ENCODE measurements at places on chromosomes 5 and 9.

GRCh38 chr9:4011054-4011453, 288.8 kb downstream of the GLIS3 start:
- DNase-seq = no peak

DNA sequence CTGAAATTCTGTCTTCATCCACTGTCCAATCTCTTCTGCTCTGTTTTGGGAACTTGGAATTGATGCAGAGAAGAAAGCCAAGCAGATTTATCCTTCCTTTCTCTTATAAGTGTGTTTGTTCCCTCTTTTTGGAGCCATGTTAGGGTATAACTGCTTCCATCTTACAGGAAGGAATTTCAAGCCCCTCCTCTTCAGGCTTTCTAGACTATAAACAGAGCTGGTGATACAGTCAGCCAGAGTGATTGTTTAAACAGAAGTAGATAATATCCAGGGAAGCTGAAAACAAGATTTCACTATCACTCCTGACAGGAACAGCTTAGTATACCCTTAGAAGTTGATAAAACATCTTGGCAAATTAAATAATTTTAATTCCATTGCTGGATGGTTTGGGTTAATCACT, 102.1 kb upstream of the DMRT1 start:
- no peak for DNase-seq

GRCh38 chr5:13581132-13581531, 363.4 kb downstream of the DNAH5 start:
- no peak for DNase-seq

- DNase-seq = no peak
Observed at GRCh38 chr5:106474066-106474465, 1196.7 kb downstream of the EFNA5 start.

GRCh38 chr5:58235299-58235698, 224.6 kb downstream of the PLK2 start:
- DNase-seq = no peak

GRCh38 chr5:164361986-164362385, 856.6 kb downstream of the MAT2B start:
- no peak for DNase-seq

- no peak for DNase-seq
Observed at GRCh38 chr5:72171667-72172066, 64.4 kb downstream of the MAP1B start.

DNA sequence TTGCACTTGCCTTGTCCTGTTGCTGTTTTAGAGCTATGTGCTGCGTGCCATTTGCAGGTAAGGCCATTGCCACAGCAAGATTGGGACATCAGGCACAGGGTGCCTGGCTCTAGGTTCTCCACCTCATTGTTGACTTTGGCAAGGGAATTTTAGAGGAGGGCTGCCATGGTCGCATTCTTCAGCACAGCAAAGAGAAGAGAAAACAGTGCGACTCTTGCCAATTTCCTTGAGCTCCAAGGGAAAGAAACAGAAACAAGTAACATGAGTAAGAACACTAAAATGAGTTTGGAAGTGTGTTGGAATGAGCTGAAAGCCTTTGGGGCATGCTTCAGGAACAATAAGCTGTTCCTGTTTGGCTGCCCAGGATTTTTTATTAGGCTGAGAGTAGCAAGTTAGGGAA, 188.1 kb upstream of the IL12B start:
- no peak for DNase-seq

- no peak for DNase-seq
Observed at GRCh38 chr9:134474055-134474370, 147.8 kb downstream of the RXRA start.

DNA sequence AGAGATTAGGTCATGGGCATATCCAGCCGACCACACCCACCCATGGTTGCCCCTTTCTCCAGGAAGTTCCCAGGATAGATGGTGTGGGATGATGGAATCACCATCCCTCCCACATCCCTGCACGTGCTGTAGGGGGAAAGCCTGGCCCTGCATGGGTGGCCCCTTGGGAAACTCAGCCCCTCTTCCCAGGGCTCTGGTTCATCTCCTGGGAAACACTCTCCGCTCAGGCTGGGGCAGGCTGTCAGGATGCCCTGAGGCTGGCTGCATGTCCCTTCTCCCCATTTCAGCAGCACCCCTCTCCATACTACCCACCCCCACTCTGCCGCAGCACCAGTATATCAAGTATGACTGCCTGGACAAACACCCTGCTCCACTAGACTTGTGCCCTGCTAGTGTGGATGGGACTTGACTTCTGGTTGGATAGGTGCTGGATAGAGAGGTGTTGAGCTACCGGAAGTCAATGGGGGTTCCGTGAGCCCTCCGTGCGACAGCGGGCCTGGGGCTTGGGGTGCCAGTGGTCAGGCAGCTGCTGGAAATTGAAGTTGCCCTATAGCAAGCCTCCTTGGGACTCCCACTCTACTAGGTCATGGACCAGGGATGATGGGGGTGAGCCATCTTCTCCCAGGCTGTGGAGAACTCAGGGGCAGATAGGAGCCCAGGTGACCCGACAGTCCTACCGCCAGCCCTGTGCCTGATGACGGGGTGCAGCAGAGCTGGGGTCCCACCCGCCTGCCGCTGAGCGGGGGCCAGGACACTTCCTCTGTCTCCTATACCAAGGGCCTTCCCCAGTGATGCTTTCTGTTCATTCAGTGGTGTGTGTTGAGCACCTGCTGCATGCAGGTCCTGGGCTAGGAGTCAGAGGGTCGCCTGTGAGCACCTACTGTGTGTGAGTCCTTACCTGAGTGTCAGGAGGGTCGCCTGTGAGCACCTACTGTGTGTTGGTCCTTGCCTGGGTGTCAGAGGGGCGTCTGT, 69.4 kb upstream of the COL5A1 start:
- DNase-seq = no peak

- DNase-seq = no peak
Observed at GRCh38 chr5:126865299-126865698, 88.4 kb downstream of the LMNB1 start.

Data from amygdala (tissue), 56 donors.